ENCODE measurements at places on chromosomes 2 and 18.

GRCh38 chr2:74066491-74067203, 81.1 kb downstream of the BOLA3 start:
- no peak for DNase-seq

DNA sequence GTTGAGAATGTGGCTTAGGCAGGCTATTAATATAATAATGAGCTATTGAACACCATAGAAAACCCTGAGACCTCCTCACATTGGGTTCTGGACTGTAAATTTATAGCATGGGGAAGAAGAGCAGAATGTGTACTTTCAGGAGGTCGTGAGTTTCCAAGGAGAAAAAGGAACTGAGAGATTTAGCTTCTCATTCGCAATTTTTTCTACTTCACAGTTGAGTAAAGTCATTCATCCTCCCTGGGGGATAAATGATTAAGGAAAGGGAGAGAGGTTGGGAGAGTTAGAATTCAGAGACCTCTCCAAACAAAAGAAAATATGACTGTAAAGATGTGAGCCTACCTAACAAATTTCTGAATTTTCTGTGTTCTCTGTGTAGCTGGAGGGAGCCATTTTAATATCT, 205.8 kb upstream of the CYRIA start:
- no peak for DNase-seq

DNA sequence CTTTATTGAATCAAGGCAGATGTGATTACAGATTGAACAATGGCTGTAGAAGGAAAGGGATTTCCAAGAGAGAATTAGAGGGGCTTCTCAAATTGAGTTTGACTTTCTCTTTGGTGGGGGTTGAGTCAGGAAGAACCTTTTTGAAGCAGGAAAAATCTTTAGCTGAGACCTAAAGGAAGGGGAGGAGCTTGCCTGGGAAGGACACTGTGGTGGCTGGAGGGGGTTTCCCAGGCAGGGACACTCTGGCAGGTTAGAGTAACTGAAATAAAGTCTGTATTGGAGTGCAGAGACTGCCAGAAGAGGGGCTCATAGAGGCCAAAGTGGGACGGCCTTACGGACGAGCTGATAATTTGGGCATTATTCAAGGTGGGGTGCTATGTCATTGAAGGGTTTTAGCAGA, 69.3 kb downstream of the NEDD4L start:
- DNase-seq = no peak

- DNase-seq = no peak
Observed at GRCh38 chr2:221477714-221478484, 94.2 kb downstream of the EPHA4 start.

GRCh38 chr2:71751590-71751989, 298.2 kb downstream of the DYSF start:
- no peak for DNase-seq

Measured in adrenal gland (tissue), 19 donors.